ENCODE measurements at places on chromosomes 2 and 18. TPM values are rescaled to one million over a fixed set of nuclear protein-coding genes. Genes with fewer than 3 reads are reported as not detected.

DNA sequence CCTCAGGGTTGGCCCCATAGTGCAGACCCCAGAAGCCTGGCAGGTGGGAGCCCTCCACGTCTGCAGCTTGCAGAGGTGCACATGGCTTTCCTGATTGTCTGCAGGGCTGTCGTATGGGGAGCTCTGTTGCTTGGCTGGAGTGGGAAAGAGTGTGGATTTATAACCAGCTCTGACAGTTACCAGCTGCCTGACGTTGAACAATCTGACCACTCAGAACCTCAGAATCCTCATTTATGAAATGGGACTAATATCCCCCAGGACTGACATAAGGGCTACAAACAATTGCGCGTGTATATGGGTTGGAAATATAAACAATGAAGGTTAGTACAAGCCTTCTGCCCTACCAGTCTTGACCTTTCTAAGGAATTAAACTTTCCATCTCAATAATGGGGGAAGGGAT, 13.9 kb upstream of the PXDN start:
- DNase-seq = no peak

DNA sequence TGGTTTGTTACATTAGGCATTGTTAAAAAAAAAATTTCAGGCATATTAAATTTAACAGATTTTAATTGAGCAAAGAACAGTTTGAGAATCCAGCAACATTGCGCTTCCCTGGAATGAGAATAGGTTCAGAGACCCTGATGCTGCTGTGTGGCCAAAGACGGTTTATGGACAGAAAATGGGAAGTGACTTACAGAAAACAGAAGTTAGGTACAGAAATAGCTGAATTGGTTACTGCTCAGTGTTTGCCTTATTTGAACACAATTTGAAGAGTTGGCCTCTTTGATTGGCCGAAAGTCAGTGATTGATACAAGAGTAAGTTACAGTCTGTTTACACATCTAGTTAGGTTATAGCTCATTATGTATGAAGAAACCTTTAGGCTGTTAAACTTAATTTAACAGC, 6.0 kb upstream of the NEDD4L start:
- no peak for DNase-seq

- DNase-seq = peak; percentile 67
Measured at GRCh38 chr2:88638743-88639142, 11.5 kb upstream of the EIF2AK3 start.

- DNase-seq = peak; percentile 9
Measured at GRCh38 chr2:50746526-50746925, 285.4 kb downstream of the NRXN1 start.

DNA sequence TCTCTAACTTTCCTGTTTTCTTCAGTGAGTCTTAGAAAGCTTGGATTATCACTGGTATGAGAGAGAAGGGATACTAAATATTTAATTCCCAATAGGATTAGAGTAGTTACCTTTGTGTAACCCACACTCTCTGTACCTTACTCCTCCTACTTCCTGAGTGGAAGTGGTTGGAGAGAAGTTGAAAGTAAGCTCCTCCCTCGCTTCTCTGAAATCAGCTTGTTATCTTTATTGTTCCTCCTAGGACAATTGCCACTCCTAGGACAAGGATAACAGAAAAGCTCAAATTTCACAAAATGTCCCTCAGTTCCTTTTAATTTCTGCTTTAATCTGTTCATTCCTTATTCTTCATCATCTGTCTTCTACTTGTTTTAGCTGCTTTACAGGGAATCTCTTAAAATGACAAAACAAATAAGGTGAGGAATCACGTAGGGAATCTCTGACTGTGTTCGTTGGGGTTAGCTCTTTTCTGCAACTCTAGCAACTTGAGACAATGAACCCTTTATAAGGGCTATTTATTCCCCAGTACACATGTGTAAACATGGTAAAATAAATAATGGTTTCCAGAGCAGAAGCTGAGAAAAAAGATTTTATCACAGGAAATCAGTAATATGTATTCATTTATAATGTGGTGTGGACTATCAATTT, 8.6 kb downstream of the ITPRID2 start:
- no peak for DNase-seq

- no peak for DNase-seq
Measured at GRCh38 chr18:58175122-58175785, 131.2 kb downstream of the NEDD4L start.

DNA sequence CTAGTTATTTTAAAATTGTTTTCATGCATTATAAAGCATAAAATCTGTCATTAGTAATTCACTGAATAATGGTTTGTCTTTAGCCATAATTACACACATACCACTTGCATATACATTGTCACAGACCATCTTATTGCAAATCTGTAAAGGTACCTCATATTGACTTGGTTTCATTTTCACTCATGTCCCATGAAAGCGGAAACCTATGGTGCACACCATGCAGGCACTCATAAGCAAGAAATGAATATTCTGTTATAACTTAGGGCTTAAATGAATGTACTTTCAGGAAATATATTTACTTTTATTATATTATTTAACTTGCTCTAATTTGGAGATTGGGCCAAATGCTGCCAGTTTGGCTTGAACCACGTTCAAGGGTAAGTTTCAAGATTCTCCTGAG, 29.2 kb upstream of the STK17B start:
- DNase-seq = no peak

- DNase-seq = no peak
Measured at GRCh38 chr2:27236626-27237025, 19.5 kb downstream of the CAD start.

GRCh38 chr18:22211657-22212056, 42.3 kb downstream of the GATA6 start:
- DNase-seq = no peak

- DNase-seq = no peak
Measured at GRCh38 chr18:25279556-25279955, 72.4 kb downstream of the ZNF521 start.

GRCh38 chr2:45612731-45613130, 1.7 kb upstream of the SRBD1 start:
- DNase-seq = no peak

DNA sequence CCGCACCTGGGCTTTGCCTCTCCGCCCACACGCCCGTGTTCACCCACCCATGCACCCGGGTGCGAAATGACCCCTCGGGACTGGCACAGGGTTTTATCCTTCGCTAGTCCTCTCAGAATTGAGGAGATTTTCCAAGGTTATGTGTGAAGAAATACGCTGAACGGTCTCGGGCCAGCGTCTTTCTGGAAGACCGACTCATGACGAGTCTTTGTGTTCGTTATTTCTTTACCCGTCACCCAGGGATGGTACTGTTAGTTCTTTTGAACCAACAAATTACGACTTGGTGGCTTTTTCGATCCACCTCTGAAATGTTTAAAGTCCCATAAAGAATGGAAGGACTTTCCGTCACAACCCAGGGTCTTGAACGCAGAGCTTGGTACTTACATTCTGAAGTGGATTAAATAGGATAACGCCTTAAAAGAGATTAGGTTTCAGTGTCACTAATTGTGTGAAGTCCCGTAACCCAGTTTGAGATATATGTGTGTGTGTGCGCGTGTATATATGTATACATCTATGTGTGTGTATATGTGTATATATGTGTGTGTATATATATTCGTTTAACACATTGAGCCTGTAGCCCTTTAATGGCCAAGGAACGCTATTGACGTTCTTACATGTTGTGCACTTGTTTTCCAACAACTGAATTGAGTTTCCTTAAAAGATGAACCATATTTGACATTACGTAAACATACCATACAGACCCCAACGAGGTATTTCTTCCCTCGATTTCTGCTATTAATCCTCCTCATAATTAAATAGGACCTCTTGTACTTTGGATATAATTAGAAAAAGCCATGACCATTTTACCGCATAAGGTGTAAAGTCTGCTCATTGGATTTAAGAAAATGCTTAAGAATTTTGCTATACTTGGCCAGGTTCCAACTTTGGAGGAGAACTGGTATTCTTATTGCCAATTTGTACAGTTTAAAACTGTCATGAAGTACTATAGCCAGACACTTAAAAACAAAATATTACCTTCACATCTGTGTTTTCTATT, 889 bp downstream of the ZC3H15 start:
- no peak for DNase-seq

DNA sequence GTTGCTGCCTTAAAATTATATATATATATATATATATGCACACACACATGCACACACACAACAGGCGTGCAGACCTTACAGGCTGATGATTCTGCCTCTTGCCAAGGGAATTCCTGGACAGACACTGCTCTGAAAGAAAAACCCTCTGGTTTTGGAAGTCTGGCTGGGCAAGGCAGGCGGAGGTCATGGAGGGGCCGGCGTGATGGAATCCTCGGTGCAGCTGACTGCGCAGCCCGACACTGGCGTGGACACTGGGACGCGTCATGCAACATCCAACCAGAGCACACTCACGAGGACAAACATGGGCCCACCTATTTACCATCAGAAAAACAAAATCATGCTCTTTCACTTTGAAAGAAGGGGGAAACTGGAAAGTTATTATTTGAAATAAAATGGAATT, 235.3 kb downstream of the ZNF516 start:
- DNase-seq = no peak

- DNase-seq = no peak
Measured at GRCh38 chr2:117407746-117408145, 406.7 kb upstream of the DDX18 start.

GRCh38 chr2:64455545-64455944, 1.6 kb downstream of the LGALSL start:
- no peak for DNase-seq

DNA sequence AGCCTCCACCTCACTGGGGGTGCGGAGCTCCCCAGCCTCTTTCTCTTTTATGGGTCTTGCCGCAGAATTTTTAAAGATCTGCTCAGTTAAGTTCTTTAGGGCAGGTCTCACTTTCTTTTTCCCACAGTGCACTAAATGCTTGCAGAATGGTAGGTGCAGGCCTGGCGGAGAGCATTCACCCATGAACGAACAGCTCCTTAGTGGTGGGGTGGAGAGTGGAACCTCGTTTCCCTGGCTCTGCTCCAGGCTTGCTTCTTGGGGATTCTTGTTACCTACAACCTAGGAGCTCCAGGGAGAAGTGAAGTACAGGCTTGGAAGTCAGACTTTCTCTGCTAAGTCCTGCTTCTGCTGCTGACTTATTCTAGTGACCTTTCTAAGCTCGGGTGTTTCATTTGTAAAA, 70.3 kb upstream of the PXDN start:
- DNase-seq = no peak

DNA sequence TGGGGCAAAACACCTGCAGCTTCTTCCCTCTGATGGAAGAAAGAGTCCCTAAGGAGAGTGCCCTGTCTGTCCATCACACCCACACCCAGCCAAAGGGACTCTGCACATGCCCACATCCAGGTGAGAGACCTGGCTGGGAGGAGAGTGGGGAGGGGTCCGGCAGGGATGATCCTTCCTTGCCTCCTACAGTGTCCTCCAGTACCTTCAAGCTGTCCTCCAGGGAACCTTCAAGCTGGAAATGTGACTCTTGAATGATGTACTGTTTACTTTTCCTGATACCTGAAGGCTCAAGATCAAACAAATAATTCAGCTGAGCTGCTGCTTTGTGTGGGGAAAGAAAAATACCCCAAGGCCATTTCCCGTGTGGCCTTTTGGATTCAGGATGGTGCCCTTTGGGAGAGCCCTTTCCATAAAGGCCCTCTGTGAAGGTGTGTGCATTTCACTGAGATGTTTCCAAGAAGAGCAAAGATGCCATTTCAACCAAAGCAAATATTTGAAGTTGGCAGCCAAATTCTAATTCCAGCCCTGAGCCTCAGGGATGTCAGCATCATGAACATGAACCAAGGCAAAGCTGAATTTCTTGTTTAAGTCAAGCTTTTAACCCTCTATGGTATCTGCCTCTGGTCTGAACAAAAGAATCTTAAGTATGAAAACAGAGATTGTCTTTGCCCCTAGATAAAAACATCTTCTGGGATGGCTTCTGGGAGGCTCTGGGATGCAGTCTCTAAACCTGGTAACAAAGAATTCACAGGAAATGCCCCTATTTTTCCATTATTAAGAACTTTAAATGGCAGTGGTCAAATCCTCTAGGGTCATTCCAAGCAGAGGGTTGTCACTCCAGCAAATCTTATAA, 11.1 kb downstream of the EVA1A start:
- no peak for DNase-seq

GRCh38 chr2:120352696-120353590, 7.0 kb downstream of the INHBB start:
- no peak for DNase-seq

GRCh38 chr2:33458248-33458819, 18.1 kb upstream of the RASGRP3 start:
- DNase-seq = no peak

- no peak for DNase-seq
Measured at GRCh38 chr2:54710216-54710615, 13.2 kb upstream of the EML6 start.

GRCh38 chr2:40433736-40434135, 18.2 kb downstream of the SLC8A1 start:
- DNase-seq = peak; percentile 61

- DNase-seq = no peak
Measured at GRCh38 chr2:152432765-152433164, 97.8 kb downstream of the FMNL2 start.

ESPNL gene
- total RNA-seq = 14.2 TPM

CCBE1 gene
- 54.9 TPM for total RNA-seq

RAB6C gene
- total RNA-seq = not detected

HRH4 gene
- not detected for total RNA-seq

ZC3H6 gene
- 4.4 TPM for total RNA-seq

SPHKAP gene
- not detected for total RNA-seq

C2orf66 gene
- total RNA-seq = 0.32 TPM

TOGARAM2 gene
- total RNA-seq = 0.75 TPM

CPSF3 gene
- total RNA-seq = 56.0 TPM

MRPL33 gene
- 85.9 TPM for total RNA-seq

C2orf72 gene
- 0.13 TPM for total RNA-seq

LINC00305 gene
- total RNA-seq = not detected

SNTG2 gene
- total RNA-seq = not detected
